ENCODE measurements at places on chromosomes 7 and 10.

GRCh38 chr10:90977855-90978486 is 57.1 kb upstream of the ANKRD1 start:
- DNase-seq = no peak

DNA sequence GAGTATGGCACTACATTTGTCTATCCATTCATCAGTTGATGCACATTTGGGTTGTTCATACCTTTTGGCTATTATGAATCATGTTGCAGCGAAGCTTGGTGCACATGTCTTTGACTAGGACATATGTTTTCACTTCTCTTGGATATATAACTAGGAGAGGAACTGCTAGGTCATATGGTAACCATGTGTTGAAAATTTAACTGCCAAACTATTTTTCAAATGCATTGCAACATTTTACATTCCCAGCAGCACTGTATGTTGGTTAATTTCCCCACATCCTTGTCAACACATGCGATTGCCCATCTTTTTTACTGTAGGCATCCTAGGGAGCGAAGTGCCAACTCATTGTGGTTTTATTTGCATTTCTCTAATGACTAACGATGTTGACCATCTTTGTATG is 183.4 kb downstream of the PRKCQ start:
- DNase-seq = no peak

GRCh38 chr10:102620591-102621442 is 23.5 kb upstream of the TRIM8 start:
- peak; percentile 57 for DNase-seq

DNA sequence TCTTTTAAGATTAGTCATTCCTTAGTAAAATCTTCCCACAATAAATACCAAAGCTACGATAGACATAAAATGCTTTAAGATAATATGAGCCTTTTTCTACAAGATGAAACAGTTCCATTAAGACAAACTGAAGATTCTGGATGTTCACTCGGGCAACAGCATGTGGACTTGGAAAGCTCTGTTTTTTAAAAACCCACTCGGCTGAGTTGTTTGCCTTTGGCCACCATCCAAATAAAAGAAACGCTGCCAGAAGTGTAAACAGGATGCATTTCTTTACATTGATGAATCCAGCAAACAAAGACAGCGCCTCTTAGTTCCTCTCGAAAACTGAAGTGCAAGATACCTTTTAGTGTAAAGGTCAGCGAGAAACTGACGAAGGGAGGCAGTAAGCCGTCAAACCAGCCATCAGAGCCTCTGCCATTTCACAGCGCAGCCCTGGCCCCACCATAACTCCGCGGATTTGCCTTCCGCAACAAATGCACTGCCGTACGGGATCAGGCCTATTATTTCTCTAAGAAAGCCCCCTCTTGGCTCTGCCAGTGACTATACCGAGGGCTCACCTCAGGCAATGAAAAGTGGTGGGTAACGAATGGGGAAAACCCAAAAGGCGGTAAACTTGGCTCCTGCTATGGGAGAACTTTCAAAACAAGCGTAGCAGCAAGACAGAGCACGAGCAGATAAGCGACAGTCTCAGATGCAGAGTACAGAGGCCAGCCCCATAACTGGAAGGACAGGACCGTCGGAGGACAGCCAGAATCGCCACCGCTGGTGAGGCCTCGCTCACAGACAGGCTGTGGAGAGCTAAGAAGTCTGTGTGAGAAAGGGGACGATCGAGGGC is 41.4 kb downstream of the GNA12 start:
- DNase-seq = peak; percentile 55

- DNase-seq = no peak
These were observed 445.7 kb downstream of the PTPRN2 start for GRCh38 chr7:158141806-158142518.

DNA sequence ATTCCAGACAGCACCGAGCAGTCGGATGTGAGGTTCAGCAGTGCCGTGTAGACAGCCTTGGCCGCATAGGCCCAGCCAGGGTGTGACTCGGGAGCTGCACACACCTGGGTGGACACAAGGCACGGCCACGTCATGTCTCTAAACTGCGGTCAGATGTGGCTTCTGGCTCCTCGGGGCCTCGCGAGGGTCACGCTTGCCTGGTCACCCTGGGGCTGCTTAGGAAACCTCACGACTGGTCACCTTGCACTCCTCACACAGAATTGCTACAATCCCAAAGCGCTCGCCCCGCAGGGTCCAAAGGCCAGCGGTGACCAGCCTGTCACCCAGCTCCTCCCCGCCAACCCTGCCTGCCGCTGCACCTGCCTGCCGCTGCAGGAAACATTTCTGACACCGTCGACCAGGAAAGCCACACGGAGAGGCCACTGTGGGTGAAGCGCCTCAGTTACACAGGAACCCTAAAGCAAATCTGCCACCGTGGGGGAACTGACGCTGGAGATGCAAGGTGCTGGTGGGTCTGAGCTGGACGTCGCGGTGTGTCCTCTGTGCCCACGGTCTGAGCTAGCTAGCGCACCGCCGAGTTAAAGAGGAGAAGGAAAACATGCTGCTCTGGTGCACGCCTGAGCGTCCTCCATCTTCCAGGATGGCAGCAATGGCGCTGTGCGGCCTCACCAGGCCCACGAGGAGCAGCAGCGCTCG is 5.0 kb downstream of the GPER1 start:
- no peak for DNase-seq

GRCh38 chr10:84523526-84523925 is 195.1 kb downstream of the CCSER2 start:
- DNase-seq = no peak

DNA sequence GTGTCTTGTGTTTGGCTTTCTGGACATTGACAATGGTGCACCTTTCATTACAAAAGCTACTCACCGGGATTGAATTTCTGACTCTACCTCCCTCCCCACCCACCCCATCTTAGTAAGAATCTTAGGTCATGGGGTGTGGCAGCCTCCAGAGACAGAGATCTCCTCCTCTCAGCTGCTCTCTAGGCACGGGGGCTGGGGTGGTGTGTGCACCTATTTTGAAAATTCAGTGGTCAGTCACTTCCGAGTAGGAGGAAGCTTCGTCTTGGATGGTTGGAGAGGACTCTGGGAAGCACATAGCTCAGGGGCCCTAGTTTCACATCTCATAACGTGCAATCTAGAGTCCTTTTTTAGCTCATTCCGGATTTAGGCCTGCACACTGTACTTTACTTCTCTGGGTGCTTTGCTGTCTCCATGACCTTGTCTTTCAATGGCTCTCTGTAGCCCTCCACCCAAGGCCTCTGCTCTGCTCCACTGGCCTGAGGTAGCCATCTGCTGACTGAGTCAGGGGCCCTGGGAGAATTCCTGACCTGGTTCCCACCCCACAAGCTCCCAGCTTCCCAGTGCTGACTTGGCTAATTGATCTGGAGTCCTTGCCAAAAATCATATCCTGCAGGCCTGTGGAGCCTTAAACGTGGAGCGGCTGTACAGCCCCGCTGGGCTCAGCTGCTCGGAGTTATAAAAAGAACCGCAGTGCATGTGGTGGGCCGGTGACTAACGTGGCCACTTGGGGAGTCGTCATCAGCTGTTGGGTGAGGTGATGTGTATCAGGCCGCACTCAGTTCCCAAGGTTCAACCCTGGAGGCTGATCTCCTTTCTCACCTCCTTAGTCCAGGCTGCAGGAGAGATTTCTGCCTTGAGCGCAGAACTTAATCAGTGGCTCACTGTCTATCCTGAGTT is 19.3 kb upstream of the ADAMTS14 start:
- DNase-seq = peak; percentile 78

GRCh38 chr7:26360650-26361049 is 69.0 kb downstream of the SNX10 start:
- no peak for DNase-seq

DNA sequence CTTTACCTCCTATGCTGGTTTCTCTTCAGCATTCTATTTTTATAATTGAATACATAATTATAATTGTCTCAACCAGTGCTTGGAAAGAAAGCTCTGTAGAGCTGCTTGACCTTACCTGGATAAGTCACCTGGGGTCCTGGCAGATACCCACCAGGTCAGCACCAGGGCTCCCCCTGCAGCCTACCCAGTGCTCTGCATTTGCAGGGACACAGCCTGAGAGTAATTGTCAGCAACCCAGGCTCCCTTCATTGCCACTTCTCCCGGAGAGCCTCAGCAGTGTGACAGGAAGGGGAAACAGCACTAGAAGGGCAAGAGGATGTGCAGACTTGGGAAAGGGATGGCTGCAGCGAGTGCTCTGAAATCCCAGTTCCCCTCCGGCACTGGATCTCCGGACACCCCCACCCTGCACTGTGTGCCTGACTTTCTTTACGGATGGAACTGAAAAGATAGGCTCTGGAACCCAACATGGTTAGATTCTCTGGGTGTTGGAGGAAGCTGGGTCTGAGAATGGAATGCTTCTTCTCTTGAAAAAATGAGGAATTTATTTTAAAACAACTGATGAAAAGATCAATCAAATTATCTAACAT is 11.4 kb upstream of the PAX4 start:
- no peak for DNase-seq

DNA sequence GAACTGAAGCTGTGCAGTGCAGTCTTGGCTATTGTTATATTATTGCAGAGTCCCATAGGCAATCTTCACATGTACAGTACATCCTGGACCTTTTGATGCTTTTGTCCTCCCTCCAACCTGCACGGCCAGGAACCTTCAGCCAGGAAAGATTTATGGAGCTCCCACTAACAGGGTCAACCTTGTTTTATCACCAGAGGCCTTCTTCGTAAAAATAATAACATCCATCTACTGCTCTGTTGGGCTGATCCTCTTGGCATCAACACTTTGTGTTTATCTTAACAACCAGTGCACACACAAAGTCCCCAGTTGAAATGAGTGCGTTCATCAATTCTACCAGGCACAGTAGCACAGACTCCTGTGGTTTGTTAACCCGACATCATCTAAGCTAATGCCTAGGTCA is 72.4 kb downstream of the AGMO start:
- DNase-seq = no peak

- no peak for DNase-seq
These were observed 798 bp downstream of the ZNF425 start for GRCh38 chr7:149125189-149125862.

DNA sequence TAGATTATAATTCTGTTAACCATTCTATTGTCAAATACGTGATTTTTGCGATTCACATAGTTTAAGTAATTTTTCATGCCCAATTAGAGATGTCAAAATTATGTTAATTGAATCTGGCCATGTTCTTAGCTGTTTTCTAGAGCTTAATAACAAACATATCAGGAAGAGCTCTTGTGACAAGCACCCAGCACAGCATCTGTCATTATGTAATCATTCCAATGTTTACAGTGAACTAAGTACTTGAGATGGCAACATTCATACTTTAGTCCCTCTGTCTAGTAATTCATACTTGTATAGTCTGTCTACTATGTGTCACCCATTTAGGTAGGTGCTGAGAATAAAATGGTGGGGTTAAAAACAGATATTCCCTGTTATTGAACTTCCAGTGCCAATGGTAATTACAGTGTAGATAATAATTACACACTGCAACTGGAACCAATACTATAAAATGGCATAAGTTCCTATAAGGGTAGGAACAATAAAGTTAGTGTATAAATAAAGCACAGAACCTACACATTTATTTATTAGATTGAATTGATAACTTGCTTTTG is 55.2 kb downstream of the ZEB1 start:
- DNase-seq = no peak

GRCh38 chr7:85851571-85852193 is 664.8 kb upstream of the SEMA3D start:
- DNase-seq = no peak

DNA sequence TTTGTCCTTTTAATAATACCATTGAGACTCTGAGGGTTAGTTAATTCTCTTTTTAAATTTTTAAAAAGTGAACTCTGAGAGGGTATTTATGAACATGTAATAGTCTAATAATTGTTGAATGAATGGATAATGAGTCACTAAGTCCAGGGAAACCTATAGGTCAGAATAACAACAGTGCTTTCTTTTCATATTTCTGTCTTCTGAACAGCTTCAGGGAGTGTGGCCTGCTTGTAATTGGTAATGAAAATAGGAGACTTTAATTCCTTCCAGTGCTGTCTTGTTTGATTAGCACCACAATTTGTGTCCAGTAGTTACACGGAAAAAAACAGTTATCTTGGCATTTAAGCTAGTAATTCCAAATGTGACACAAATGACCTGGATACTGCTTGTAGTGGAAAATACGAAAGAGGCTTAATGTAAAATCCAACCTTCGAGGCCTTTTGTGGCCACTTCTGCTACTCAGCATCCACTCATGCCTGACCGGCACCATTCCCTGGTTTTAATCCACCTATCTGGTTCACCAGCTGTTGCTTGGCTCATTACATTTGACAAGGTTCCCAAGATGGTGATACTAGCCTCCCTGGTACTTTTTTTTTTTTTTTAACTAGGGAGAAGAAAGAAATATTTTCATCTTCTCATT is 149.3 kb upstream of the IMMP2L start:
- DNase-seq = no peak

Data from left ventricle myocardium inferior (tissue), 1 donor.